ENCODE measurements at places on chromosomes 4 and X. TPM values are rescaled to one million over a fixed set of nuclear protein-coding genes. Genes with fewer than 3 reads are reported as not detected.

GRCh38 chr4:45331802-45332201, 605.4 kb upstream of the GNPDA2 start:
- DNase-seq: no peak

- DNase-seq: no peak
Observed at GRCh38 chr4:94306713-94307112, 35.9 kb downstream of the HPGDS start.

DNA sequence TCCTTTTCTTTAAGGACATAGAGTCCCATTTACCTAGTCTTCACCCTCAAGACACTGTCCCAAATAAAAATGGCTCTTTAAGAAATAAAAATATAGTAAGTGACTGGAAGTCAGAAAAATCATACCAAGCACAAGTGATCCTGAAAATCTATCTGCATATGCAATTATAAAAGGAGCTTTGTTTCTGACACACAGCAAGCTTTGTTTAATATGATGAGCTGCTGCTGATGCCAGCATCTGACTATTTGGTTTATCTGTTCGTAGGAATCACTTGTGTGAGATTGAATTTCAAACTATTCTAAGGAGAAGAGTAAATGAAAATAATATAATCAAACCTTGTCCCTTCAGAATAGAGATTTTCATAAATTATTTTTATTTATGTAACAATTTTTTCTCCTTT, 332.4 kb downstream of the PCDH7 start:
- DNase-seq: no peak

DNA sequence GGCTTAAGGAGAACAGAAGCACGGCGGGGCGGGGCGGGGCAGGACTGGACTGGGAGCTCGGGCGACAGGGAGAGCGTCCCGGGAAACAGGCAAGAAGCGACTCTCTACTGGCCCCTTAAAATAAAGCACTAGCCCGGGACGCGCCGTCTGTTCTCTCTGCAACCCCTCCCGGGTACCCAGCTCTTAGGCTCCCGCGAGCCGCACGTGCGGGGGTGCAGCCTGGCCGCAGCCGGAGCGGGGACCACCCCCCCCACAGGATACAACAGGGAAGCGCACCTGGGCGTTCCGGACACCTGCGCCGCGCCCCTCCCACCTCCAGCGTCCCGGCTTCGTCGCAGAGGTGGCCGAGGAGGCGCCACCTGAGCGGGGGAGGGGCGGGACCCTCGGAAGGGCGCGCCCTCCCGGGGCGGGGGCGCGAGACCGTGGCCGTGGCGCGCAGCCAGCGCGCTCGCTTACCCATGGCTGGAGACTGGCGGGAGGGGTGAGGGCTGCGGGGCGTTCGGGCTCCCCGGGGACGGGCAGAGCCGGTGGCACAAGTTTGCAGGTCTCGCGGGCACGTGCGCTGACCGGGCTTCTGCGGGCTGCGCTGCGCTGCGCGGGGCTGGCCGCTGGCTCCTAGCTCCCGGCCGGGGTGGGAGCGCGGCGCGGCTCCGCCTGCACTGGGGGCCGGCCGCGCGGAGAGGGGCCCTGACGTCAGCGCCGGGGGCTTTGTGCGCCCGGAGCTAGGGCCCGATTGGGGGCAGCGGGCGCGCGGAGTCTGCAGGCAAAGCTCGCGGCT, 91.5 kb downstream of the GEMIN8 start:
- no peak for DNase-seq

Gene SEPTIN11
- total RNA-seq: 20.9 TPM

Gene HTN1
- total RNA-seq: not detected
